ENCODE measurements at places on chromosomes 5 and 9.

DNA sequence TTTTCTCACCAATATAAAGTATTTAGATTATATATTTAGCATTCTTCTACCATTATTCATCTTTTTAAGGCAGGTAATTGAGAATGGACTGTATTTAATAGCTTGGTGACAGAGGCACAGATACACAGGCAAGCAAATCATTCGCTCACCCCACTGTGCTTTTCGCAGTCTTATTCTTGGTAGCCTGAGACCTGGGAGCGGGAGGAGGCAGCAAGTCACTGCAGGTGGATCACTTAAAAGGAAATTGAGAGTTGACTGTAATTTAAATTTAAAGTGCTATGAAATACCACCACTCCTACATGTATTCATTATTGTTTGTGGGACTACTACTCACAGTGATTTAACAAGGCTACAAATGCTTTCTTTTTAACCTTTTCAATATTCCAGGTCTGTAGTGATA is 9.7 kb downstream of the RICTOR start:
- no peak for DNase-seq

DNA sequence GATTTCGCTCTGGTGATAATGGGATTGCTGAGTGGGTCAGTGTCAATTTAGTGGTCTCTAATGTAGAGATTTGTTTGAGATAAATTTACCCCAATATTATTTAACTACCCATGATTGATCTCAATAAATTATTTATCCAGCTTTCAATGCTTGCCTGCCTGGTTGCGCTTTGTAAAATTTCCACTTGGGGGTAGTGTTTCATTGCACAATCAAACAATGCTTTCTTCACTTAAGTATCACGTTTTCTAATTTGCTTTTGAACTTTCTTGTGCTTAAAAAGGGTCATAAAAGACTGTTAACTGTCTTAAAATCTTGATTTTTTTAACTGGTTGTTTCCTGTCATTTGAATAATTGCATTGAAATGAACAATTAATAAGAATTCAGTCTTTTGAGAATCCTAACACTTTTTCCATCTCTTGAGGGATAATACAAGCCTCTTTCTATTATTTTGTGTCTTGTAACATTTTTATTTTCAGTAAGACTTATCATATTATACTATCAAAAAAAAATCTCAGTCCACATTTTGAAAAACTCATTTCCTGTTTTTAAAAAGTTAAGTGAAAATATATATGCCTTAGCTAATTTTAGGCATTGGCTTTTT is 18.7 kb downstream of the HSD17B4 start:
- DNase-seq: no peak

DNA sequence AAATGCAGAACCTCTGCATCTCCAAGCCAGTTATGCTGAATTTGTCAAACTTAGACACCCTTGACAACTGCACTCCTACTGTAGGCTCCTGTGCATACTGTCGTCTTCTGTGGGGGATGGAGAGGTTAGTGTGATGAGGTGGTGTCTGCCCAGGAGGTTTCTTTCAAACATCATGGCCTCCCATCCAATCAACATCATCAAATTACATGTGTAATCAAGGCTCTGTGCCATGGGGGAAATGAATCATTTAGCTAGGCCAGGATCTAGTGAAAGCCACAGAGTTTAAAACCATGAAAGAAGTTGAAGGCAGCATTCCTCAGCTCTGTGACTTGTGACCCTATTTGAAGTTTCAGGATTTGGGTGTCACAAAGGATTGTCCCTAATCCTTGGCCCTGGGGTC is 240.6 kb downstream of the MARCHF11 start:
- no peak for DNase-seq

DNA sequence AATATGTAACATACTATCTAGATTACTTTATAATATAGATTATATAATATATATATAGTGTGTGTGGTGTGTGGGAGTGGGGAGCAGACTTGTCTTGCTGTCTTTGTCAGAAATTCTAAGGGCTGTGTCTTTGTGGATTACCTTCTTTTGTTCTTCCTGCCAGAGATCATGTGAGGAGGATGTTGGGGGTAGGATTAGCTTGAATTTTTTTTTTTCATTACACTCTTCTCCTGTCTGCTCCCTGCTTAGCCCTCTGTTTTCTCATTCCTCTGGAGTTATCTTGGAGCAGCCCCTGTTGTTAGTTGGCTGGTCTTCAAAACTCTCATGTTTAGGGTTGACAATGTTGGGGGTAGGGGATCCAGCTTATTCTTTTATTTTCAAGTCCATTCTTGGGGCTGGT is 21.0 kb upstream of the C9orf40 start:
- no peak for DNase-seq

GRCh38 chr5:6926491-6927038 is 213.3 kb downstream of the TENT4A start:
- DNase-seq: no peak

DNA sequence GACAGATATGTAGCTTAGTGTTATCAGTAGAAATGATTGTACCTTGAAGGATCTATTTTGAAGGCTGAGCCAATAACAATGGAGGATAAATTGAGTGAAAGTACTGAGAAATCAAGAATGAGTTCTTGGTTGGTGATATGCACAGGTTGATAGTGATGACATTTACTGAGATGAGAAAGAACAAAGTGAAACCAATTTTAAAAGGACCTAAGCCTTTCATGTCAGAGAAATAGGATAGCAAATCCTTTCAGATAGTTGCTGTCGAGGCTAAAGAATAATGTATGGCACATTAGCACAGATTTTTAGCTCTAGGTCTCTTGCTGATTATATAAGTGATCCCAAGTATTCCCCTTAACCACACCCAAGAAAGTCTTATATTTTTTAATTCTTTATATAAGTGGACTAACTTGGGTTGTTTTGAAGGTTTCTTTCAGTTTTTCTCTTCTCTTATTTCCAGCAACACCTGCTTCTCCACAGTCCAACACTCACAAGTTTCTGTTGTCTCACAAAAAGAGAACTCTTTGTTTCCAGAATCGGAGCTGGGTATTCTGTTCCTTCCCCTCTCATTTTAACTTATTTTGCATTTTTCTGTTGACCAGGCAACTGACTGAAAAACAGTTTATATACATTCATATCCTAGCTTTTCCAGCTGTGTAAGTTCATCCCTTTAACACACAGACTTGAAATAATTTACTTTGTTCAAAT is 286.9 kb upstream of the ATP10B start:
- no peak for DNase-seq

- DNase-seq: no peak
Observed at GRCh38 chr9:28847331-28847730, 1274.0 kb upstream of the C9orf72 start.

GRCh38 chr9:109518621-109519335 is 20.7 kb upstream of the PTPN3 start:
- no peak for DNase-seq

DNA sequence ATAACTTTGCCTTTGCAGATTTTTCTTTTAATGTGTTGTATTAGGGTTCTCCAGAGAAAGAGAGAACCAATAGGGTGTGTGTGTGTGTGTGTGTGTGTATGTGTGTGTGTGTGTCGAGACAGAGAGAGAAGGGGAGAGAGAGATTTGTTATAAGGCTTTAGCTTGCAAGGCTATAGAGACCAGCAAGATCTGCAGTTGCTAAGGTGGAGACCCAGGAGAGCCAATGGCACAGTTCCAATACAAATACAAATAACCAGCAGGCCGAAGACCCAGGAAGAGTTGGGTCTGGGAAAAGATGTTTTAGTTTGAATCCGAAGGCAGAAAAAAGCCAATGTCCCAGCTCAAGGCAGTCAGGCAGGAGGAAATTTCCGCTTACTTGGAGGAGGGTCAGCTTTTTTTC is 23.0 kb downstream of the TMOD1 start:
- no peak for DNase-seq

- DNase-seq: no peak
Observed at GRCh38 chr9:14348373-14349145, 34.6 kb upstream of the NFIB start.

DNA sequence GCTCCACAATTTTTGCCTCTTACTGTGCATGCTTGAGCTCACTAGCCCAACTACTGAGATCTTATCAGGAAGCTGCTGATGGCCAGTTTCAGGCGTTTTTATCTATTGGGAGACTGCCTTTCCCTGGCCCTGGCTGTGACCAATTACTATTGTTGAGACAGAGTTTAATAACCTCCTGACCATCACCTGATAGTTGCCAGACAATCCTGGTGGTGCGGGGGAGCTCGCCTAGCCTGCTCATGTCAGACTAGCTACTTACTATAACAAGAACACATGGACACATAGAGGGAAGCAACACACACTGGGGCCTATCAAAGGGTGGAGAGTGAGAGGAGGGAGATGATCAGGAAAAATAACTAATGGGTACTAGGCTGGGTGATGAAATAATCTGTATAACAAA is 13.0 kb upstream of the OXCT1 start:
- no peak for DNase-seq

- no peak for DNase-seq
Observed at GRCh38 chr9:75891277-75891741, 836 bp downstream of the PCSK5 start.

GRCh38 chr5:164002214-164002613 is 496.8 kb downstream of the MAT2B start:
- no peak for DNase-seq

- no peak for DNase-seq
Observed at GRCh38 chr9:101409079-101409477, 10.4 kb downstream of the ZNF189 start.

- no peak for DNase-seq
Observed at GRCh38 chr5:68891718-68892117, 202.1 kb upstream of the SLC30A5 start.

DNA sequence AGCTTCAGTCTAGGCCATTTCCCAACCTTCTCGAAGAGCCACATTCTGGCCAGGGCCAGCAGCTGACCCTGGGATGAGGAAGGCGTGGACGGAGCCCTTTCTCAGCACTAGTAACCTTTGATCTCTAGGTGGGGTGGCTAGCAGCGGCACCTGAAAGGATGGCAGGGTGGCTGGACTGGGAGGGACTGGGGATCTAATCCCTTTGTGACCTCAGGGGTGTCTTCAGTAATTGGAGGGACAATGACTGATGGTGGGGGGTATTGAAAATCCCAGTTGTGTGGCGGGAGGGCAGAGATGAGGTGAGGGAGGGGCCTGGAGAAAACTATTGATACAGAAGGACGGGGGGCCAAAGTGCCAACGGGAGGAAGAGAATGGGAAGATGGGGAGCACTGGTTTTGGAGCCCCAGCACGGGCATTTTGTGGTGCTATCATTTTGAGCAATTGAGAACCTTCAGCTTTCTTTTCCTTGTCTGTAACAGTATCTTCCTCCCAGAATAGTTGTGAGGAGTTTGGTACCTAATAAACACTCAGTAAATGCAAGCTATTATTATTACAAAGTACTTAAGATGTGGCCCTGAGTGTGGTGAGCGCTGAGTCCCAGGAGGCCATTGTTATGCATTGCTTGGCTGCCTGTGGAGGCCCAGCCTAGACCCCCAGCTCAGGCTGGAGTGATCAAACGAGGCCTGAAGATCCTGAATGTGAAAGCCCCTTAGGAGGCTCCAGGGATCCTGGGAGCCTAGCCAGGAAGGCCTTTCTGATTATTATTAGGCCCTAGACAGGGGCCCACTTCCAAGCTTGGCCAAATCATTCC is 37.3 kb upstream of the UBE2D2 start:
- no peak for DNase-seq

GRCh38 chr5:123527190-123527589 is 15.2 kb downstream of the CSNK1G3 start:
- no peak for DNase-seq

GRCh38 chr5:168869615-168870227 is 290.6 kb upstream of the PANK3 start:
- no peak for DNase-seq

GRCh38 chr5:32583582-32584232 is 1.6 kb upstream of the SUB1 start:
- DNase-seq: no peak

DNA sequence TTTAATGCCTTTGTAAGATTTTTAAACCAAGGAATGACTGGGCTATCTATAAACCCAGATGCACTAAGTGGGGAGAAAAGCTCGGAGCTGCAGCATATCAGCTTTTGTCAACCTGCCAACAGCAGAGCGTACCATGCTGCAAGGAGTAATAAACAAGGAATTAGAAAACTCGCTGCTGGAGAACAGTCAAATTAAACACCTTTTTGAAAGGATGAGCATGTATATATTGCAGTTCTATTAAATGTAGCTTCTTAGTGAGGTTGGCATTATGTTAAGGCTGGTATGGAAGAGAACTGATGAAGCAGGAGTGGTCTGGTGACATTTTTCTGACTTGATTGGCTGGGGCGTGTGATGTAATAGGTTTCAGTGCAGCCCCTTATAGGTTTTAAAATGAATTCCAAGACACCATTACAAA is 74.7 kb downstream of the PIK3R1 start:
- DNase-seq: no peak

DNA sequence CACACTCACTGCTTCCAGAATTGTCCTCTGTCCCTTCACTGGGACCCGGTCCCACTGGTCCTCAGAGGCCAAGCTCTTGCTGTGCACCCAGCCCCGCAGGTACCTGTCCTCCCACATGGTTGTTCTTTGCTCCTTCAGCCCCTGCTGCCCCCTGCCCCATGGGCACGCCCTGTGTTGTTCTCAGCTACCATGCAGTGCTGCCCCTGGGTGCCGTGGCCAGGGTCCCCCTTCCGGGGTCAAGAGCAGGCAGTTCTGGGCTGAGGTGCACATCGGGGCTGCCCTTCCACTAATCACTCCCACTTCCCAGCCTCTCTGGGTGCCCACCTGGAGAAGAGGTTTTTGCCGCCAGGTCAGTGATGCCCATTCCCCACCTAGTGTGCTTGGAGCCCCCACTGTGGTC is 31.9 kb upstream of the SUSD3 start:
- DNase-seq: no peak

DNA sequence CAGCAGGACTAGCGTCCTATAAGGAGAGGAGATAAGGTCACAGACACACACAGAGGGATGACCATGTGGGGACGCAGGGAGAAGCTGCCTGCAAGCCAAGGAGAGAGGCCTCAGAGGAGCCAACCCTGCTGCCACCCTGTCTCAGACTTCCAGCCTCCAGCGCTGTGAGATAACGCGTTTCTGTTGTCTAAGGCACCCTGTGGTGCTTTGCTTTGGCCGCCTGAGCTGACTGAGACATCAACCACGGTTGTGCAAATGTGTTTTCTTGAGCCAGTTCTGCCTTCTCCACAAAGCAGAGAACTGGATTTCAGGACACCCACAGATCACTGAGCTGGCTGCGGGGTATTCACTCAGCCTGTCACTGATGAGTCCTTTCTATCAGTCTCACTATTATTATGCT is 149.1 kb downstream of the NXNL2 start:
- no peak for DNase-seq

GRCh38 chr5:36128795-36129194 is 22.9 kb downstream of the LMBRD2 start:
- DNase-seq: no peak

GRCh38 chr5:57825031-57825686 is 342.5 kb upstream of the ACTBL2 start:
- DNase-seq: no peak

Data from 8988T (cell line).